Dermis microvascular lymphatic vessel endothelial cell (primary cell): ENCODE measurements at places on chromosomes 3 and 15. TPM values are rescaled to one million over a fixed set of nuclear protein-coding genes. Genes with fewer than 3 reads are reported as not detected.

TM4SF4 gene
- total RNA-seq: not detected in 2 replicates

CAPN3 gene
- total RNA-seq: 0.13 and 0.76 TPM in 2 replicates

BCL2A1 gene
- total RNA-seq: 0.13 TPM in 2 replicates

SUSD5 gene
- total RNA-seq: 0.63 and 1.7 TPM in 2 replicates
